ENCODE measurements at places on chromosomes 13 and 19.
A peak's percentile ranks its signal among the peaks of the same experiment; 100 is the strongest.

DNA sequence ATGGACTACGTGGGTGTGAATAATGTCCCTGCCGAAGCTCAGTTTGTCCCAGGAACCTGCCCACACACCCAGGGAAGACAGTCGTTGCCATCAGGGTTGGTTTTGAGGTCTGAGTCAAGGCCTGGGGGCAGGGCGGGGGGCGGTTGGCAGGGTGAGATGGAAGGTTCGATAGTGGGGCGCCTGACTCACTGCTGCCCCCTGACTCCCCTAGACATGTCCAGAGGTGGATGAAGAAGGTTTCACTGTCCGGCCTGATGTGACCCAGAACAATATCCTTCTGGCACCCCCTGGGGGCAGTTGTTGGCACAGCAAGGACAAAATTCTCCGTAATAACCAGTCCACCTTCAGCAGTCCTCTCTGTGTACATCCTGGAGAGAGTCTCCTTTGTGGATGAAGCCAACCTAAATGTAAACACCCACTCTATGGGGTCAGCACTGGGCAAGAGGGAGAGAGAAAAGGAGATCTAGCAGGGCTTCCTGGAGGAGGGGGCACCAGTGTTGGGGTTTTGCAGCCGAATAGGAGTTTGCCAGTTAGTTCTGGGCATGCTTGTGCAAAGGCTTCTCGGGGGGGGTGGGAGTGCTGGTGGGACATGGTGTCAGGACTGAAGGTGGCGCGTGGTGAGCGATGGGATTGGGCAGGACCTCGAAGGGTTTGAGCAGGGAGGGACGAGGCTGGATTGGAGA, 19.6 kb upstream of the B3GNT3 start:
- DNase-seq, result no peak

DNA sequence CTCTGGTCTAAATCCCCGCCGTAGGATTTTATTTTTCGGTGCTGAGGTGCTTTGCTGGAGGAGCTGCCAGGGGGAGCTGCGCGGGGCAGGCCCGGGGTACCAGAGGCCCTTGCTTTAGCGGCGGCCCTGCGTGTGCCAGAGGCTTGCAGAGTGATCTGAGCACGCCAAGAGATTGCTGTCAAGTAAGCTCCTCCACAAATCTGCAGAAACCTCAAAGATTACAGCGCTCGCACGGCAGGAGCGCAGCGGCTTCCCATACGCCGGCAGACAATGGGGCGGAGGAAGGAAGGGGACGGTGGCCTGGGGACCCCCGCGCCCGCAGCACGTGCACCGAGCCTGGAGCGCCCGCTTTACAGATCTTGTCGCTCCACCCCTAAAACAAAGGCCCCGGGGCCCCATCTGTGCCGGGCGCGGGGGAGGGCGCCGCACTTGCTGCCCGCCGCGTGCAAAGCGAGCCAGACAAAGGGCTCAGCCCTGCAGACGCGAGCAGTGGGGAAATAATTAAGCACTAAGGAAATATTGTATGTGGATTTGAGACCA, 9.1 kb upstream of the C19orf12 start:
- no peak for DNase-seq

- DNase-seq, result no peak
Measured at GRCh38 chr19:55927991-55928390, 4.1 kb downstream of the NLRP13 start.

DNA sequence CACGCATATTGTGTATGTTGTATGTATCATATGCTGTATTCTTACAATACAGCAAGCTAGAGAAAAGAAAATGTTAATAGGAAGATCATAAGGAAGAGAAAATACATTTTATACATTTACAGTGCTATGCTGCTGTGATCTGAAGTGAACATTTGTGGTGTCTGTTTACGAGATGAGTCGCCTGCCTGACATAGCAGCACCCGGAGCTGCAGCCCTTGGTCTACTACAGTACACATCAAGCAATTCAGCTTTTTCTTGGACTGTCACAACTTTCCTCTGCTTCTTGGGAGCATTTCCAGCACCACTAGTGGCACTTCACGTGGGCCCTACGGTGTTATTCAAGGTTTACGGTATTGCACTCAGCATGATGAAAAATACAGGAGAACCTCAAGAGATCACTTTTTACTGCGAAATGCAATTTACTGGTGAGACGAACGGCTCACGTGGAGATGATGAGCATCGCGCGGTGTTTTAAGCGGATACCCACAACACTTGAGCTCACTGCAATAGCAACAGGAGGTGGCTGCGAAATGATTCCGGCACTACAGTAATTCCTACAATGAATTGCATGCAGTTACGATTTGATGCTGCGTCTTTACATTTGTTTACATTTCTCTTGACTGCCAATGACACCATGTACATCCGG, 308.4 kb downstream of the FGF9 start:
- DNase-seq, result no peak

- DNase-seq, result peak; percentile 61
Measured at GRCh38 chr13:93248627-93249047, 22.0 kb downstream of the GPC6 start.

- peak; percentile 45 for DNase-seq
Measured at GRCh38 chr13:101416181-101417042, at the start of gene NALCN. Gene NALCN (minus strand): TSS chr13:101416508. CDS start chr13:101399126, 17,382 bp downstream.
